CD14-positive monocyte (primary cell): ENCODE measurements at places on chromosomes 3 and 15. TPM values are rescaled to one million over a fixed set of nuclear protein-coding genes. Genes with fewer than 3 reads are reported as not detected.

DNA sequence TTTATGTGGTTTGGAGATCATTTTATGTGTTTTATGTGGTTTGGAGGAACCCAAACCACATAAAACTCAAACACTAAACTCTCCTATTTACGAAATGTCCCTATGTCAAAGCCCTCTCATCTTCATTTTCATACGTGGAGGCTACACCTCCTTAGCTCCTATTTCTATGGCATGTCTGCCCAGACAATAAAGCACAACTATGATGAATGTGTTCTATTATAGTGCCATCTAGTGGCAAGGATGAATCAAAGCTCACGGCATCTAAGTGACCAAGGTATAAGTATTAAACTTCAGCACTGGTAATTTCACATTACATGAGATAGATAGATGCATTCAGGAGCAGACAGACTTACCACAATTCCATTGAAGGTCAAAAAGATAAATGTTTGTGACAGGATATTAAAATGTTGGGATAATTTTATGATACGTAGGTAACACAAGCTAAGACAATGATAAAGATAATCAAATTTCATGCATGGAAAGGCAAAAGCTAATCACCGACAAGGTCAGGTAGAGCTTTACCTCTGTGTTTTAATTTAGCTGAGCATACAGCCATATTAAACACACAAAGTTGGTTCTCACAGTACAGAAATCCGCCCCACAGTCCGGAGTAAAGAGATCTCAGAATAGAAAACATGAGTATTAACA lies 130.6 kb upstream of the FHIT start:
- peak; percentile 32 for DNase-seq

The OR5AC2 gene
- not detected for polyA plus RNA-seq

DNA sequence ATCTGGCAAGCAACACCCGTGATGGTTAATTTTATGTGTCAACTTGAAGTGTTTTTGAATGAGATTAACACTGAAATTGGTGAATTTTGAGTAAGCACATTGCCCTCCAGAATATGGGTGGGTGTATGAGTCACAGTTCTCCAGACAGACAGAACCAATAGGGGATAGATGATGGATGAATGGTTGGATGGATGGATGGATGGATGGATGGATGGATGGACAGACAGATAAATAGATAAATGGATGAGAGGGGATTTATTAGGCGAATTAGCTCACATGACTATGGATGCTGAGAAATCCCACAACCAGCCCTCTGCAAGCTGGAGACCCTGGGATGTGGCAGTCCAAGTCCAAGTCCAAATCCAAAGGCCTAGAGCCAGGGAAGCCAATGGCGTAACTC lies 5.4 kb upstream of the VWA5B2 start:
- no peak for DNase-seq

DNA sequence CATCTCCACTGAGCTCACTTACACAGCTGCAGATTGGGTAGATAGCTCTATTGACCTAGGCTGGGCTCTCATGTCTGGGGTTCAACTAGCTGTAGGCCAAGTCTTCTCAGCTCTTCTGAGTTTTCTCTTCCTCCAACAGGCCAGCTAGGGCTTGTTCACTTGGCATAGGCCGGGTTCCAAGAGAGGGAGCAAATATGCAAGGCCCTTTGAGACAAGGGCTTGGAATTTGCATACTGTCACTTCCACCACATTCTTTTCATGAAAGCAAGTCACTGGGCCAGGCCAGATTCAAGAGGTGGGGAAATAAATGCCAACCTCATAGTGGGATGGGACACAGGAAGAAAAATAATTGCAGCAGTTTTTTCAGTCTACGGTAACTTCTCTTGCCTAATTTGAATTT lies 25.2 kb downstream of the PIGB start:
- DNase-seq: no peak
